ENCODE measurements at places on chromosomes 2 and 18.

DNA sequence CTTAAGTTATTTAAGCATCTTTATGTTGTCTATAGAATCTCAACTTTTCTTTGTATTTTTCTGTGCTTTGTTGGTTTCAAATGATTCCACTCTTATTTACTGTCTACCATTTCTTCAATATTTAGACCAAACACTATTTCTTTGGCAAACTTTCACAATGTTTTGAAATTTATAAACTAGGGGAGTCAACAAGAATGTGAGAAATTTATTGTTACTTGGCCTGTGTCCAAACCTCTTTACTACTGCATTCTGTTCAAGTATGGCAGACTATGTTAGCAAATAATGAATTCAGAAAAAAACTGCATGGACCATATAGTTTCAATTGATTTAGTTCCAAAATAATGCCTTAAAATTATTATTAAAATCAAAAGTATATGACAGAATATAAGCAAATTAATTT, 470.2 kb downstream of the FBXO15 start:
- no peak for DNase-seq

DNA sequence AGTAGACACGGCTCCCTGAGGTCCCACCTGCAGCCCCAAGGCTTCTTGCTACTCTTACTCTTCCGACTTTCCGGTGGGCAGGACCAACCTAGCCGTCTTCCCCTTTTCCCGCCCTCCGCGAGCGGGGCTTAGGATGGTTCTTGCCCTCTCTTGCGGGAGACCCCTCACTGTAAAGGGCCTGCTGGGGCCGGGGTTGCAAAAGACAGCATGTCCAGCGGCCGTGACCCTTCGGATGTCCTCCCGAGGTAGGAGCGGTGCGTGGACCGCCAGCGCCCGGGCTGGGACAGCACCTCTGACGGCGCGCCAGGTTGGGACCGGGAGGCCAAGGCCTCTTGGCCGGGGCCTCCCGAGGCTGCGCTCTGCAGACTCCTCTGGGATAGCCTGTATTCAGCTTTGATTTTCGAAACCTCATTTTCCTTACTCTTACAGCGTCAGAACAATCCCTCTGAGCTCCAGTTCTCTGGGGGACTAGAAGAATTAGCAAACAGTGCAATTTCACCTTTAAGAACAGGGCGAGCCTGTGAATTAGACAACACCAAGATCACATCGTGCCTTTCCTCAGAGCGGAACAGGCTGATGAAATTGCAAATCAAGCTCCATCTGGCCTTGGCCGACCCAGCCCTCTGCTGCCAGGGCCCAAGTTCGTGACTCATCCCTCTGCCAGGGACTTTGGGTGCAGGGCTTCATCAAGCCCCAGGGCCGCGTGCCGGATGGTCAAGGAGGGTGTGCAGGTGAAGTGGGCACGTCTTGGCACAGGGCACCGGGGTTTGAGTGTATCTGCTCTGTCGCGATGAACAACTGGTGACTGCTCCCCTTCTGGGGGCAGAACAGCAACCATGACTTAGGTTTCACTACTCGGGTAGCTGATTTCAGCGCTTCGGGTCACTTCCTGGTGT, 777 bp downstream of the MOCOS start:
- DNase-seq, result no peak

DNA sequence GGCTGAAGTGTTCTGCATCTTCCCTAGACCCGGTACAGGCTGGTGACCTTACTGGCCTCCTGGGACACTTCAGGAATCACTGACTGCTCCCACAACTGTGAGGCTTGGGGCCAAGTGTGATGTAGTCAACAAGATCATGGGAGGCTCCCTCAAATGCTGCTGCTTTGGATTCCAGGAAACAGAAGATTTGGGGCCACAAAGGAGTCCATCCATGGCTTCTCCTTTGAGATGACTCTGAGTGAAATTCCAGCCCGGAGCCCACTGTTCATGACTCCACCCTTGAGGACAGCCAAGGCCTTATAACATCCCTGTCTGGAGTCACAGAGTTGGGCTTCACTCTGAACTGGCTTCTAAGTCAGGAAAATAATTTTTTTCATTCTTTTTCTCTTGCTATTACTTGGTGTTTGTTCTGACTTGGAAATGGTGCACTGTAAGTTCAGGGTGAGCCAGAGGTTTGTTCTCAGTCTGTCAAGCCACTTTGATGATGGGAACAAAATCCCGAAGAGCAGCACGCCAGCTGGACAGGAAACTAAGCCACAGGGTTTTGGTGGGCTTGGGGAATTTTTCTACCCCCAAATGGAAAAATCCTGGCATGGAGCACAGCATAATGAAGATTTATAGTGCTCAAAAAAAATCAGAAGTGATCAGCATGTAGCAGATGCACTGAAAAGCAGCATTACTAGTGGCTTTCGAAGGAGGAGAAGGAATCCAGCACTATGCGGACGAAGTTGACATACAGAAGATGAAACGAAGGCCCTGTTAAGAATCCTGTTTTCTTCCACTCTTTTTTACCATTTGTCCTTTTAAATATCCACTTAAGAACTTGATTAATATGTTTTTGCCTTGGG, 98.1 kb upstream of the ZFP36L2 start:
- no peak for DNase-seq

DNA sequence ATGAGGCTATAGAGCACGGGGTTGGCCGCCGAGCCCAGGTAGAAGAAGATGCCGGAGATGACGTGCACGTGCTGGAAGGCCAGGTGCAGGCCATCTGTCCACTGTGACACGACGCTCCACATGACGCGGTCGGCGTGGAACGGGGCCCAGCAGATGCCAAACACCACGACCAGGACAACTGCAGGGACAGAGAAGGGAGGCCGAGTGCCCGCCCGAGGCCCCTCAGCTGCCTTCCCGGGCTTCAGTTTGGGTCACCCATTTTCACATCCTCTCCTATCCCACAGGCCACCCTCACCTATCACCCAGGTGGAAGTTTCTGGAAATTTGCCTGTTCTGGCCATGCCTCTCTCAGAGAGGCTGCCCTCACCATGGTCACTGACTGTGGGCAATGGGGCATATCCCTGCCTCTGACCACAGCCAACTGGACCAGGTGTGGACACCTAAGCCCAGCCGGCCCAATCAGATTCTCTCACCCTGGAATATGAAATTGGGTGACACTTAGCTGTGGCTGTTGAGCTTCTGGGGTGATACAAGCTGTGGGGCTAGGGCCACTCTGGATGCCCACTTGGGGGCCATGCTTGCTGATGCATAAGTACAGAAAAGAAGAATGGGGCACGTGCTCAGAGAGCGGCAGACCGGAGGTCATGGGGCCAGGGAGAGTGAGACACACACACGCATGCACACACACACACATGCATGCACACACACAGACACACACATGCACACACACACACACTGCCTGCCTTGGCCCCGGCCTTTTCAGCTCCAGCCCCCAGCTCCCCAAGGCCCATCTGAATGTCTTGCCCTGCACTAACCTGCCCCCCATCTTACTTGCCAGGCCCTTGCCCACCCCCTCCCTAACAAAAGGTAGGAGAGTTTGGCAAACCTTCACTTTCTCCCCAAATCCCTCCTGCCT, 4.7 kb downstream of the NMUR1 start:
- no peak for DNase-seq

GRCh38 chr2:206863716-206864115, 75.6 kb upstream of the CPO start:
- DNase-seq, result no peak

GRCh38 chr2:154402213-154402612, 296.3 kb upstream of the KCNJ3 start:
- no peak for DNase-seq

GRCh38 chr2:38722271-38723061, 28.7 kb downstream of the SRSF7 start:
- DNase-seq, result peak; percentile 69

GRCh38 chr2:161138429-161138828, 21.8 kb upstream of the TANK start:
- DNase-seq, result no peak

DNA sequence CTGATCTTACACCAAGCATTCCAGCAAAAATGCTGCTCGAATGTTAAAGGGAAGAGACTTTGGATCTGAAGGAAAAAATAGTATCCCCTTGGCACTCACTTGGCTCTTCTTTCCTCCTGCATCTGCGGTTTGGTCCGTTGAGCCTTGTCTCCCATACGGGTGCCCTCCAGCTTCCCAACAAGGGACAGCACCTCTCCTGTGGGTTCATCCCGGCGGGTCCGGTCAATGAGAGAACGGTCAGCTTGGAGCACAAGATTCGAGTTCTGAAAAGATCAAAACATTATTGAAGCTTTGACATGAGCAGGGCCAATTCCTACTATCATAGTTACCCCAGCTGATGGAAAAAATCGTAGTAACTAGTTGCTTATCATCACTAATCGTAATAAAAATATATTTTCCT, 740 bp downstream of the SNRNP200 start:
- no peak for DNase-seq

DNA sequence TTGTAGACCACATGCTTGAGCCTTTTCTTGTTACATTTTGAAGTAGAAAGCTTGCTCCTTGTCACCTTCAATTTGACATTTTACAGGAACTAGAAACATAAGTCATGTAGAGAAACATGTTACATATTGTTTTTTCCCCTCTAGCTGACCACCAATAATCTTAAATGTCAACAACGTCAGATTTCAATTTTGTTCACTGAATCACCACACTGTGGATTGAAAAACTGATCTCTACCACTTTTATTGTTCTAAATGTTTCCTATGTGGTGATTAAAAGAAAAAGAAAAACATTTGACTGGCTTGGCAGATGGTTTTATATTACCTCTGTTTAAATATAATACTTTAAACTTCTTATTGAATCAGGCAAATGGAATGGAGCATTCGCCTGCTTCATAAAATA, 87.7 kb downstream of the DSEL start:
- DNase-seq, result no peak

- no peak for DNase-seq
Observed at GRCh38 chr2:35184471-35184870, 1171.1 kb upstream of the CRIM1 start.

DNA sequence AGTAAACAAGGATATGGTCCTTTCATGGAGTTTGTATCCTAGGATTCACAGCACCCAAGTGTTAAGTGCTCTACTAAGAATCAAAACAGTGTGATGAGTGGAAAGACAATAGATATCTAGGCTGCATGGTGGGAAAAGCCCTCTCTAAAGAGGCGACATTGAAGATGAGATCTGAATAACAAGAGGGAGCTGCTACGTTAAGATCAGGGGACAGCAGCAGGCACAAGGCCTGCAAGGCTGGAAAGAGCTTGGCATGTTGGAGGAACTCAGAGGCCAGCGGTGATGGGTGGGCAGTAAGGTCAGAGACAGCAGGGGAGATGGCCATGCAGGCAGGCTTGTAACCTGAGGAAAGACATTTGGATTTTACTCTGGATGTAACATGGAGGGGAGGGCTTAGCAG, 177.5 kb downstream of the GFPT1 start:
- no peak for DNase-seq

DNA sequence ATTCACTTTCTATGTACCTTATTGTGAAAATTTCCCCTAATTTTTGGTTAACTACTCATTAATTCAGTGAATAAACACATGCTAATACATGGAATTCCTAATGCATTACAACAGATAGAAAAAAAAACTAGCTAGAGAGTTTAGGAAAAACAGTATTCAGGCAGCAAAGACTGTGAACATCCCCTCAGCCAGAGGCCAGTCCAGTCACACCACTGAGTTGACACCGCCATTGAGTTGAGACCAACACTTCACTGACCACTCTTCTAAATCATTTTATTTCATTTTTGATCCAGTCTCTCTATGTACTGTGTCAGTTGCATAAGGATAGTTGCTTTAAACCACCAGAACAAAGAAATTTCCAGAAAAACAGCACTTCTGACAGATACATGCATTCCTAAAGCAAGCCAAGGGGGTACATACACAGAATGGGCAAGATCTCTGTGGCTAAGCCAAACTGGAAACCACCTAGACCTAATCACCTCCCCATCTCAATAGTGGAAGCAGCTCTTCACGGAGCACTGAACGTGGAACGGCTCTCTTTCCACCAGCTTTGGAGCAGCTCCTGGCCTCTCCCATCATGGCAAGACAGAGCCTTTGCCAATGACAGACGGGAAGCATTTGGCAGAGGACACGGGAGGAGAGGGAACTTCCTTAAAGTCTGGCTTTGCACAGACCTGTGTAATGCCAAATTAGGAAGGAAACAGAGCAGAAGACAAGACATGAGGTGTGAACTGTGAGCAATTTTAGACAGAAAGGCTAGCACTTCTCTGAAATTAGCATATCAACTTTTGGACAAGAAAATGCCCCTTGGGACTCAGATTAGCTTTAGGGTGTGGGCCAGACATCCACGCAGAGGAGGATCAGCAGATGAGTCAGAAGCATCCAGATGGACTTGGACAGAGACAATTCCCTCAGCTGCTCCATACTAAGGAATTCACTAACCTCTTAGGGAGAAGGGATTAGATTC, 36.4 kb downstream of the CACNB4 start:
- no peak for DNase-seq

DNA sequence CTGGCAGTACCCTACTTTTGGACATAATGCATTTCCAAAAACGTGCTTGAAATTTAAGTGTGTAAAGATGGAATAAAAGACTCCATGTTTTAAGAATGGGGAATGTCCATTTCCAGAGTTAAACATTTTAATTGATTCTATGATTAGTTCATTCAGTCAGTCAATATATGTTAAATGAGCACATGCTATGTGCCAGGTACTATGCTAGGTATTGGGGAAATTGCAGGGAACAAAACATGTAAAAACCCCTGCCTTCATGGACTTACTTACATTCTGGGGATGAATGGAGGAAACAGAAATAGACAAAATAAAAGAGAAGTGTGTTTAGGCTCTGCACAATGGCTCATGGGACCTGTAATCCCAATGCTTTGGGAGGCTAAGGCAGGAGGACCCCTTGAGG, 288.6 kb downstream of the MTX2 start:
- DNase-seq, result no peak

DNA sequence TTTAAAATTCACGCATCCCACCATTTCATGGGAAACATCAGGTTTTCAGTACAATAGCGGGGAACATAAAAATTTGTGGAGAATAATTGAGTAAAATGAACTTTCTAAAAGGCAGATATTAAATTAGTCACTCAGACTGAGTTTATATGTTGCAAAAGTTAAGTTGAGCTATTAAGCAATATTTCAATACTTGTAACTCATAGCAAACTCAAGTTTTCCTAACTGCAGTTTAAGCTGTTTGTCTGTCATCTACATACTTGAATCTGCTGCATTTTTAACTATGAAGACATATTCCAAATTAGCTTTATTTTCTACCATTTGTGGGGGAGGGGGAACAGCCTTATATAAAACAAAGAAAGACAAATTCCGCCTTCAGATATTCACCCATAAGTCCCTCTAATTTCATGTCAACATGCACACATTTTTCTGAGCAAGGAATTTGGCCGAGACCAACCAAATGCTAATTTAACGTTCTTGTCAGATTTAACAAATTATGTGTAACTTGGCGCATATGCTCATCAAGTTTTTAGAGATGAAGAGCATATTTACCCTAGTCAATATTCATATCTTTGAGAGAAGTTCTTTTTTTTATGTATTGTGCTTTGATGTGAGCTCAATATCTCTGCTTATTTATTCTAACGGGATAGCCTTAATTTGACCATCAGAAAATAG, 462.9 kb downstream of the TXNL1 start:
- no peak for DNase-seq
